Pulmonary artery endothelial cell (primary cell): ENCODE measurements at places on chromosomes 16 and 17.
A peak's percentile ranks its signal among the peaks of the same experiment; 100 is the strongest.

GRCh38 chr17:40511667-40512220 lies 10.3 kb upstream of the TNS4 start:
- DNase-seq: no peak

DNA sequence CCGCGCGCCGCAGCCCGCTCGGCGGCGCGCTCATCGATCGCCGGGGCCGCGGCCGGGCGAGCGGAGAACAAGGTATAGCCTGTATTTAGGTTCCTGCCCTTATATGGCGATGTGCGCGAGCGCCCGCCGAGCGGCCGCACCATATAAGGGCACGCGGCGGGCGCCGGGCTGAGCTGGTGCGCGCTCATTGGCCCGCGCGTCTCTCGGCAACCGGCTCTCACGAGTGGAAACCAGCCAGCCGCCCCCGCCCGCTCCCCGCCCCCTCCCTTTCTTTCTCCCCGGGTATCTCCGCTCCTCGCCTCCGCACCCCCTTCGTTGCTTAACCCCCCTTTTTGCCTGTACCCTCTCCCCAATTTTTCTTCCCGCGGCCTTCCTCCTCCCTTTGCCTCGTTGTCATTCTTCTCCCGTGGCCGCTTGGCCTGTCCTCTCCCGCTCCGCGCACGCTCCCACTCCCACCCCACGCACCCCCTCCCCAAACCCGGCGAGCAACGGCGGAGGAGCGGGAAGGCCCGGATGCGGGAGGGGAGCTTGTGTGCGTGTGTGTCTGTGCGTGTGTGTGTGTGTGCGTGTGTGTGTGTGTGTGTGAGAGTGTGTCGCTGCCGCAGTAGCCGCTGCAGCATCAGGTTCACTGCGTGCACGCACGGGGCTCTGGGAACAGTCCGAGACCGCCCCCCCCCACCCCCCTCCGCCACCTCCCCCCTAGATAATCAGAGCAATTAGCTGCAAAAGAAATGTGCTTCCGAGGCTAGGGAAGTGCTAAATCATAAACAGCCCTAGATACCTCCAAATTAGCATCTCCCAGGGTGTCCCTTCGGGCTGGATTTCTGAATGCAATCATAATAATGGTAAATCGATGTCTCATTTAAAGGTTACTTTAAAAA lies 13.5 kb upstream of the CBX8 start:
- DNase-seq: peak; percentile 29

- no peak for DNase-seq
Measured at GRCh38 chr16:3716831-3717234, 491 bp downstream of the TRAP1 start.

DNA sequence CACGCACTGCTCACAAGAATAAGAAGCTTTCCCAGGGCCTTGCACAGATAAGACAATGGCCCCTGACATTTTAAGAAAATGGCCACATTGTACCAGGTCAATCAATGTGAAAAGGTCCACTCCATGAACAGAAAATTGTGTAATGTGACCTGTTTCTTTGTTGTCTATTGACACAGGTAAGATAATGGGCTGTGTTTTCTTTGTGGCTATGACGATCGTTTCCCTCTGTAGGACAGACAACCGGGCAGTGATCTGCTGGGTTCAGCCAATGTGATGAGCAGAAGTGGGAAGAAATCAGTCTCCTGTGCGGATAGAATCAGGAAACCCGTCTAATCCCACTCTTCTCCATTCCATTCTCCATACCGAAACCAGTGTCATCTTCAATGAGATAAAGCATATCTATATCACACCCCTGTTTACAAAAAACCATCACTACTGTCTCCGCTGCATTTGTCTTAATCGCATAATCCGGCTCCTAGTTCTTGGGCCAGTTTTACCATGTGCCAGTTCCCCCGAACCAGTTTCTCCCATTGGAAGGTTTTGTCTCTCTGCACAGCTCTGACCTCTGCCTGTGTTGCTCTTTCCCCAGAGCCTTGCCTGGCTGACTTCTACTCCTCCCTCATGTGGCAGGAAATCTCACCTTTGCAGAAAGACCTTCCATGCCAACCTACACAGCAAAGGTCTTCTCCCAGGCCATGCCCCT lies 66.9 kb upstream of the ATF7IP2 start:
- DNase-seq: no peak

DNA sequence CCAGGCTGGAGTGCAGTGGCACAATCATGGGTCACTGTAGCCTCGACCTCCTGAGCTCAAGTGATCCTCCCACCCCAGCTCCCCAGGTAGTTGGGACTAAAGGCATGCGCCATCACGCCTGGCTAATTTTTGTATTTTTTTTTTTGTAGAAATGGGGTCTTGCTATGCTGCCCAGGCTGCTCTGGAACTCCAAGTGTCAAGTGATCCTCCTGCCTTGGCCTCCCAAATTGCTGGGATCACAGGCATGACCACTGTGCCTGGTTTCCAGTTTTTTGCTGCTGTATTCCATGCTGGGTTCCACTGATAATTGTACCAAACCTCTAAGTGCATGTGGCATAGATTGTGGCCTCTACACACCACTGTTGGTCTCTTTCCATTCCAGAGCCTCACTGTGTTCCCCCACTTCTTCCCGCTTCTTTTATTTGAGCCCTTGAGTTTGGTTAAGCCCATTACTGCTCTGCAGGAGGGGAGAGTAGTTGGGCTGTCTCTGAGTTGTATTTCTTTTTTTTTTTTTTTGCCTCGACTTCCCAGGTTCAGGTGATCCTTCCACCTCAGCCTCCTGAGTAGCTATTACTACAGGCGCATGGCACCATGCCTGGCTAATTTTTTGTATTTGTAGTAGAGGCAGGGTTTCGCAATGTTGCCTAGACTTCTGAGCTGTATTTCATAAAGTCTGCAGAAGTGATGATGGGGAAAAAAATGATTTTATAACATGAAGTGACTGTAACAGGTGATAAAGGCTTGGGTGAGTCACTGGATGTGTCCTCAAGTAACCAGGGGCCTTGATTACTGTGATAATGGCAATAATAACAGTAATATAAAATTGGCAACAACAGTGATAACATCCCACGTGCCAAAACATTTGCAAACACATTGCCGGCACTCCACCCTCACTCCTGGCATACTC lies 30.0 kb downstream of the EEF2K start:
- no peak for DNase-seq

- no peak for DNase-seq
Measured at GRCh38 chr17:32396343-32396742, 46.4 kb downstream of the ZNF207 start.

DNA sequence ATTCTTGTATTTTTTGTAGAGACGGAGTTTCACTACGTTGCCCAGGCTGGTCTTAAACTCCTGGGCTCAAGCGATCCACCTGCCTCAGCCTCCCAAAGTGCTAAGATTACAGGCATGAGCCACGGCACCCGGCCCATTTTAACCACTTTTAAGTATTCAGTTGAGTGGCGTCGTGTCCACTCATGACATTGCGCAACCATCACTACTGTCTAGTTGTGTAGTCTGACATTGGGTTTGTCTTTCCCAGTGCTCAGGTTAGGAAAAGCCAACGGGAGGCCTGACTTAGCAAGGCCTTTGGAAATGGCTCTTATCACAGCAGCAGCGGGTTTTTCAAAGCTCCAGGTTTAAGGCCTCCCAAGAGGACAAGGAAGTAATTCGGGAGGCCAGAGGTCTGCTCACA lies 58.7 kb downstream of the LITAF start:
- no peak for DNase-seq

DNA sequence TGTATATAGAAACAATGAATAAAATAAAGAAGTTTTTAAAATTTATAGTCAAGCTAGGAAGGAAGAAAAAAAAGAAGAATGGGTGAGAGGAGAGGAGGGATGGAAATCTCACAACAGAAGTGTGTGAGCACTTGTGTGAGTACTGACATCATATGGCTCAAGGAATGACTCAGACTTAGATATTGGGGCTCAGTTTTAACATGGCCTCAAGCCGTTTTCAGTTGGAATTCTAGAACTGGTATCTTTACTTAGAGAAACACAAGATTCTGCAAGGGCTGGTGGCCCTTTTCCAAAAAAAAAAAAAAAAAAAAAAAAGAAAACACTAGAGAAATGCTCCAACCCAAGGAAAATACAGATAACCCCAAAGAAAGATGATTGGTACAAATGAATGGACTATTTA lies 55.1 kb downstream of the STXBP4 start:
- no peak for DNase-seq

- DNase-seq: no peak
Measured at GRCh38 chr16:52227851-52228250, 319.1 kb downstream of the TOX3 start.
